ENCODE measurements at places on chromosomes 11 and 22.

DNA sequence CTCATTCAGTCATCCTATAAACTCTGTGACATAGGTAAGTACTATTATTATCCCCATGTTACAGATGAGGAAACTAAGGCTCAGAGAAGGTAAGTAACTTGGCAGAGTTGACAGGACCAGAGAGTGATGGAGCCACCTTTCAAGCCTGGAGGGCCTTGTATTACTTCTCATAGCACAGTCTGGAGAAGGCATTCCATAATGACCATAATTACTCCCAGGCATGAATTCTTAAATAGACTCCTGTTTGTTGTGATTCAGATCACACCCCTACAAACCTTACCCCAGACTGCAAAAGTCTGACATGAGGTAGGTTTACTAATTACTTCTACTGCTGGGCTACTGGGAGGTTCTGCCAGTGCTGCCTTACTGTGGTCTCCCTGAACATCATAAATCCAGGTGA is 77.0 kb downstream of the CD44 start:
- no peak for DNase-seq

DNA sequence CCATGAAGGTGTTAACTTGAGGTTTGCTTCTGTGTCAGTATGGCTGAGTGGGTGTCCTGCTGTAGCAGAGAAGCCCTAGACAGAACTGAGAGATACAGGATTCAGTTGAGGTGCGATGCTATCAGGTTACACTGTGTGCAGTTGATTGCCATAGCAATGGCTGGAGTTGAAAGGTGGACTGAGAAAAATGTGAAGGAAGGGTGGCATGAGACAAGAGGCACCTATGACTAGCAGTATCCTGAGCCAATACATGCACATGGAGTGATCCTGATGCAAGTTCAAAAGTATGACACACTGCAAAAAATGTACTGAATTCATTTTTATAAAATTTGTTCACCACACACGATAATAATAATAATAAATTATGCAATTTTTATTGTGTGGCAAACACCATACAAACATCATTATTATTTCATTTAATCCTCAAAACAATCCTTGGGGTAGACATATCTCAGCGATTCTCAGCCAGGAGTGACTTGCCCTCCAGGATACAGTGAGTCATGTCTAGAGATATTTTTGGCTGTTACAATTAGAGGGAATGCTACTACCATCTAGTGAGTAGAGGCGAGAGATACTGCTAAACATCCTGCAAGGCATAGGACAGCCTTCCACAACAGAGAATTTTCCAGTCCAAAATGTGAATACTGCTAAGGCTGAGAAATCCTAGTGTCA is 3.9 kb upstream of the PIWIL4 start:
- DNase-seq: no peak

GRCh38 chr22:17774206-17774925 is at the start of gene BID:
Gene BID, minus strand, starts transcription at chr22:17774469. Its CDS starts 24,353 bp downstream, at chr22:17750116.
- peak; percentile 65 for DNase-seq

GRCh38 chr11:82988936-82989627 is 82.6 kb downstream of the RAB30 start:
- peak; percentile 54 for DNase-seq

GRCh38 chr22:37905534-37906363 is at the start of gene MICALL1:
Gene MICALL1, plus strand, starts transcription at chr22:37906297. Its CDS starts 126 bp downstream, at chr22:37906423.
- DNase-seq: peak; percentile 74

DNA sequence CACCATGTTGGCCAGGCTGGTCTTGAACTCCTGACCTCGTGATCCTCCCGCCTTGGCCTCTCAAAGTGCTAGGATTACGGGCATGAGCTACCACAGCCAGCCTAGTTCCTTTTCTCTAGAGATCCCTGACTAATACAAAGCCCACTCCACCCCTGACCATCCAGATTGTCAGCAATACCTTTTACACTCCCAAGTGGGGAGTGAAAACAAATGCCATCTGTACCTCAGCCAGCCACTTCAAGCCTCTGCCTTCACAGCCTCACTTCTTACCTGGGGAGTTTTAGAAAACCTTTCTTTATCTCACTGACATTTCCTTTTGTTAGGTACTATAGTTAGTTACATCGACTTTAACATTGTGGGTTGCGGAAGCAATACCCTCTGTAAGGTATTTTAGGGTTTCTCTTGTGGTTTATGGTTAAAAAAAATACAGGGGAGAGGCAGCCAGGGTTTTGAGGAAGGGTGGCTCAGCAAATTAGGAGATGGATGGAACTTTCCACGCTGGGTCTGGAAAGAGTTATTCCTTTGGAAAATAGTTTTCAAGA is 8.9 kb downstream of the TOM1 start:
- no peak for DNase-seq

- no peak for DNase-seq
These were observed 263.3 kb downstream of the LARGE1 start for GRCh38 chr22:33656808-33657628.

- DNase-seq: no peak
These were observed 128.4 kb downstream of the OPCML start for GRCh38 chr11:133403900-133404299.

- DNase-seq: no peak
These were observed 693.9 kb upstream of the CHORDC1 start for GRCh38 chr11:90916706-90917105.

GRCh38 chr11:112321501-112322172 is 61.0 kb upstream of the PLET1 start:
- peak; percentile 60 for DNase-seq

GRCh38 chr22:48396091-48396784 is 1431.4 kb downstream of the BRD1 start:
- DNase-seq: no peak

- DNase-seq: peak; percentile 83
These were observed 48.5 kb downstream of the APOL1 start for GRCh38 chr22:36301384-36301828.

DNA sequence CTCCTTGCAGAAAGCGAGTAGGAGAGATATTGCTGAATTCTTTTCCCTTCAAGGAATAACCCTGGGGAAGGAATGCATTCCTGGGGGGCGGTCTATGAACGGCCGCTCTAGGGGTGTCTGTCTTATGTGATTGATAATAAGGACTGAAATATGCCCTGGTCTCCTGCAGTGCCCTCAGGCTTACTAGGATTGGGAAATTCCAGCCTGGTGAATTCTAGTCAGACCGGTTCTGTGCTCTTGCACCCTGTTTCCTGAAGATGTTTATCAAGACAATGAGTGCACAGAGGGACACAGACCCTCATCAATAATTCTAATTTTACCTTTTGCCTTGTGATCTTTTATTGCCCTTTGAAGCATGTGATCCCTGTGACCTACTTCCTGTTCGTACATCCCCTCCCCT is 140.7 kb downstream of the LUZP2 start:
- no peak for DNase-seq

DNA sequence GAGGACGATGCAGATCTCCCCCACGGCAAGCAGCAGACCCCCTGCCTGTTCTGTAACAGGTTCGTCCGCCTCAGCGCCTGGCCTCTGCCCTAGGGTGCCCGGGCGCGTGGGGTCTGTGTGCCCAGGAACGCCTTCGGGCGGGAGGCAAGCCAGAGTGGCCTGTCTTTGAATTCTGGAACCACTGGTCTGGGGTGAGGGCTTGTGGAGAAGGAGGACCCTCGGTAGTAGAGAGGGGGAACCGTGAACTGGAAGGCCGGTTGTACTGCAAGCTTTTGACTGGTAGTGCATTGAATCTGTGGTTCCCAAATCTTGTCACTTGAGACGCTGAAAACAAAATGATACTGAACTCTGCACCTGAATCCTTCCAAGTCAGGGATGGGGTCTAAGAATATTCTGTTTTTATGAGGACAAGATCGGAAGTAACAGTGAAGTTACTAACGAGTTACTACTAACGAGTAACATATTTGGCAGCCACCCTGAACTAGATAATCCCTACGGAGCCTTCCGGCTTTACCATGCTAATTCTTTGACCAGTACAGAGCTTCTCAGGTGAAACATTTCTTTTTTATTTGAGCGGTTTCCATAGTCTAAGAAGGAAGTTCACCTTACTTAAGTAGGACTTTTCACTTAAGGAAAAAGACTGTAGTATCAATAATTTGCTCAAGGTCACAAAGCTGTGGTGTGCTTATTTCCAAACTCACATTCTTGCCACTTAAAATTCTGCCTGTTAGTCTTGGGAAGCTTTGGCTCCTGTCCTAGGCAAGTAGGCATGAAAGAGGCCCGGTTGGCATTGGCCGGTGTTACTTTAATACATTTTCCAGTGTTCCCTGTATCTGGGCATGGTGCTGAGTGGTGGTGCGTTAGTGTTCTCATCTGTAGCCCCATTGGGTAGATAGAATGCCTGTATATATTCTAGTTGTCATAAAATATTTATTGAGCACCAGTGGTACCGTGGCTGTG is 860 bp downstream of the PRMT3 start:
- DNase-seq: no peak

DNA sequence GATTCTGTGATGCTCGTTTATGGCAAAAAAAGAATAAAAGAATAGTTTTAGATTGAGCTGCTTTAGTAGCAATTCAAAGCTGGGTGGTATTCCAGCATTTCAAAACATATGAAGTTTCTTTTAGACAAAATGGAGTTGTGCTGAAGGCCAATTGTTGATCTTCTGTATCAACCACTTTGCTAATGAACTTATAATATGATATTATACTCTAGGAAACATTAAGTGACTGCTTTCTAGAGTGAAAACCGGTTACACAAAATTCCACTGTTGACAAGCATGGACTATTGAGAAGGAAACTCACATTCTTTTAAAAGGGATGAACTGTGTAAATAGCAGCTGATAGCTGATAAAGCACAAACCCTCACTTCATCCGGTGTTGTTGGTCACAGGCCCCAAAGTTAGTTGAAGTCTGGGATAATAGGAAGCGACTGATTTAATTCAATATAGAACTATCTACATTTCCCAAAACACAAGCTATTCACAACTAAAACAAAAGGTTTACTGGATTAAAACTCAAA is 255.1 kb downstream of the CADM1 start:
- DNase-seq: no peak

DNA sequence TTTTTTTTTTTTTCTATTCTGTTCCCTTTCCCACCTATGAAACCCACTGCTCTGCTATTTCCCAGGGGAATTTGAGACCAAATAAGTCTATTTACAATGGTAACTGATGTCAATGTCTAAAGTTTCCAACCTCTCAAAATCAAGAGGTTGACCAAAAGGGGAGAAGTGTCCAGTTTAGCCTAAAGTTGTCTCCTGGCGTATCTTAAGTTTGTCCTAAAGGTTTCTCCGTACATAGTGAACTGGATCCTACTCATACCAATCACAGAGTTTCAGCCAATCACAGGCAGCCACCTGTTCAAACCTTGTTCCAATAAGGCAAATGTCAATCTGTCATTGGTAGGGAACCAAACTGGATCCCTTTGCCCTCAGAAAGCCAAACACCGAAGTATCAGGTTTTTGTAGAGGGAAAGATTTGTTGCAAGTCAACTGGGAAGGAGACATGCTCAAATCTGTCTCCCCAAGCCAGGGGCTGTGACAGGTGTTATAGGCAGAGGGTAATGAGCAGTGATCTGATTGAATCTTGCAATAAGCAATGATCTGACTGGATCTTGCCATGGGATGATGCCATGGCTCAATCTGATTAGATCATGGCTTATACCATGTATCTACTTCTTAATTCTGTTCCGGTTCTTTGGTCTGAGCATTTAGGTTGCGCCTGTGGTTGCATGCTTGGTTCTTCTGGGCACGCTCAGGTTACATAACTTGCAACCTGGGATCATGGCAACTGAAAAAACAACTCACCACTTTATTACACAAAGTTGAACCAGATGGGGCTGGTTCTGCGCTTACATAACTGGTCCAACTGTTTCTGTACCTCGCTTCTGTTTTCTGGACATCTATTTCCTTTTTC is 1.1 kb upstream of the VPS37C start:
- DNase-seq: peak; percentile 66

- DNase-seq: no peak
These were observed 42.5 kb downstream of the ABCC8 start for GRCh38 chr11:17434108-17434507.

GRCh38 chr11:81987829-81988472 is 745.7 kb downstream of the FAM181B start:
- DNase-seq: no peak

- no peak for DNase-seq
These were observed 19.5 kb upstream of the UVRAG start for GRCh38 chr11:75795276-75796090.

GRCh38 chr11:119337581-119338317 is 2.9 kb downstream of the C1QTNF5 start:
- DNase-seq: no peak

GRCh38 chr11:29317694-29318093 is 699.1 kb downstream of the KCNA4 start:
- no peak for DNase-seq

DNA sequence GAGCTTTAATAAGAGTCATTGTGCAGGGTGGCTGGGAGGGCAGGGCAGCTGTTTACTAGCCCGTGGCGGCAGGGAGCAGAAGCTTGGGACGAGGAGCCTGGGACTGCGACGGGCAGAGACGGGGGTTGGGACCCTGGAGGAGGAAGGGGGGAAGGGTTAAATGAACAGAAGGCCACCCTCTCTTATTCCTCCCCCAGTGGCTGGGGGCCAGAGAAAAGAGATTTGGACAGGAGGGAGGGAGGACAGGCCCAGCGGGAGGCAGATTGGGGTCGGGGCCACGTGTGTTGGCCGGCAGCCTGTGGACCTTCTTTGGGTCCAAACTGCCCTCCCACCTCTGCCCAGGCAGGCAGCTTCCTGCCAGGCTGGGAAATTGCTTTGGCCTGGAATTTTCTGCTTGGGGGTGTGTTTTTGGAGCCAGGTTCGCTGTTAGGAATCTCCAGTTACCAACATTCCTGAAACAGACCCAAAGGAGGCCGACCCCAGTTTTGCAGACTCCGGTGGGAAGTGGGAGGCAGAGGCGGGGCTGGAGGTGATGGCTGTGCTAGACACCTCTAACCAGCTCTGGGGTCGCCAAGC is 50.2 kb downstream of the APOL3 start:
- peak; percentile 29 for DNase-seq

GRCh38 chr11:37504060-37504611 is 906.1 kb upstream of the RAG2 start:
- peak; percentile 63 for DNase-seq

DNA sequence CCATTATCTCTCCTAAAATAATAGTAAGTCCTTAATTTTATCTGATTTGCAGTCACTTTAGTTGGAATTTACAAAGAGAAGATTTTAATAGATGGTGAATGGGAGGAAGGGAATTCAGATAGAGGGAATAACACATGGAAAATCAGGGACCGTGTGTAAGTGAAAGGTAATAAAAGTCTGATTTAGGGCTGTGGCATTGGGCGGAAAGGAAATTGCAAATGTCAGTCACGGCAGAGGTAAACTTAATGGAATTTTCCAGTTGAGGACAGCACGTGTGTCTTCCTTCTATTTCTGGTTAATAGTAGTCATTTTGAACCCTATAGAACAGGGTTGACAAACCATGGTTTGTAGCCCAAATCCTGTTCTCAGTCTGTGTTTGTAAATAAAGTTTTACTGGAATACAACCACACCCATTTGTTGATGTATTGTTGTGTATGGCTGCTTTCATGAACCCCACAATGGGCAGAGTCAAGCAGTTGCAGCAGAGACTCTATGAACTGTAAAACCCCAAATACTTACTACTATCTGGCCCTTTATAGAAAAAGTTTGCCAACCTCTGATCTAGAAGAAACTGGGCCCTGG is 34.1 kb downstream of the PACS1 start:
- no peak for DNase-seq
